ENCODE measurements at places on chromosomes 12 and 14. TPM values are rescaled to one million over a fixed set of nuclear protein-coding genes. Genes with fewer than 3 reads are reported as not detected.

- DNase-seq: no peak
- no peaks in the 10 kb centered on the region for H3K36me3 ChIP-seq
- H3K4me3 ChIP-seq: no peak overlapping the region
Observed at GRCh38 chr12:130617219-130617618, 98.9 kb downstream of the RIMBP2 start.

GRCh38 chr12:65189028-65189718, 19.8 kb downstream of the LEMD3 start:
- H3K27me3 ChIP-seq: no peaks in the 10 kb centered on the region
- H3K27ac ChIP-seq: no peak overlapping the region
- no peaks in the 10 kb centered on the region for H3K36me3 ChIP-seq
- H3K4me1 ChIP-seq: no peaks in the 10 kb centered on the region
- DNase-seq: no peak

GRCh38 chr12:20493934-20494333, 125.6 kb downstream of the PDE3A start:
- no peak overlapping the region for H3K27ac ChIP-seq
- H3K4me1 ChIP-seq: no peaks in the 10 kb centered on the region
- no peaks in the 10 kb centered on the region for H3K36me3 ChIP-seq
- no peak overlapping the region for H3K4me3 ChIP-seq
- DNase-seq: no peak
- H3K27me3 ChIP-seq: no peaks in the 10 kb centered on the region

GRCh38 chr12:47156167-47156736, 76.5 kb upstream of the AMIGO2 start:
- peak overlapping the region; percentile 10 for H3K27ac ChIP-seq
- no peak for DNase-seq
- no peak overlapping the region for H3K4me3 ChIP-seq
- H3K27me3 ChIP-seq: no peaks in the 10 kb centered on the region

Gene RTL1
- total RNA-seq: not detected

Gene PAPLN
- 2.9 TPM for total RNA-seq

Gene CLEC2B
- 6.0 TPM for total RNA-seq

All from esophagus squamous epithelium (tissue), 5 donors.